ENCODE measurements at places on chromosomes 6 and 20.

- no peak for DNase-seq
These were observed 161.5 kb downstream of the MRPL14 start for GRCh38 chr6:43965628-43966373.

GRCh38 chr20:58046311-58046710 lies 182.1 kb downstream of the ANKRD60 start:
- no peak for DNase-seq

GRCh38 chr20:31706607-31707257 lies 15.9 kb downstream of the BCL2L1 start:
- DNase-seq, result peak; percentile 48

- peak; percentile 76 for DNase-seq
These were observed 91.5 kb upstream of the SASH1 start for GRCh38 chr6:148250975-148251685.

DNA sequence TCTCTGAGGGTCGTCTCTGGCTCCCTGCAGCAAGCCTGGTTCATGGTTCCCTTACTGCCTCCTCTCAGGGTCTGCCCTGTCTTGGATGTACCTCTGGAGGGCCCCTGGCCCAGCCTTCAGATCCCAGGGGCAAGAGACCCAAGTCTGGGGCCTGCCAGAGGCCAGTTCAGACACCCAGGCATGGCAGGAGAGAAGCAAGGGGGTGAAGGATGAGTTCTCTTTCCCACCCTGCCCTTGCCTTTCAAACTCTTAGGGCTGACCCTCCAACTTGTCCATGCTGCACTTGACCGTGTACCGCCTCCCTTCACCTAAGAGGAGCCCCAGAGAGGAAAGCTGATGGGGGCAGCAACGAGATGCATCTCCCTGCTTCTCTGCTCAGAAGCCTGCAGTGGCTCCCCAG lies 4.2 kb downstream of the GDAP1L1 start:
- DNase-seq, result no peak

DNA sequence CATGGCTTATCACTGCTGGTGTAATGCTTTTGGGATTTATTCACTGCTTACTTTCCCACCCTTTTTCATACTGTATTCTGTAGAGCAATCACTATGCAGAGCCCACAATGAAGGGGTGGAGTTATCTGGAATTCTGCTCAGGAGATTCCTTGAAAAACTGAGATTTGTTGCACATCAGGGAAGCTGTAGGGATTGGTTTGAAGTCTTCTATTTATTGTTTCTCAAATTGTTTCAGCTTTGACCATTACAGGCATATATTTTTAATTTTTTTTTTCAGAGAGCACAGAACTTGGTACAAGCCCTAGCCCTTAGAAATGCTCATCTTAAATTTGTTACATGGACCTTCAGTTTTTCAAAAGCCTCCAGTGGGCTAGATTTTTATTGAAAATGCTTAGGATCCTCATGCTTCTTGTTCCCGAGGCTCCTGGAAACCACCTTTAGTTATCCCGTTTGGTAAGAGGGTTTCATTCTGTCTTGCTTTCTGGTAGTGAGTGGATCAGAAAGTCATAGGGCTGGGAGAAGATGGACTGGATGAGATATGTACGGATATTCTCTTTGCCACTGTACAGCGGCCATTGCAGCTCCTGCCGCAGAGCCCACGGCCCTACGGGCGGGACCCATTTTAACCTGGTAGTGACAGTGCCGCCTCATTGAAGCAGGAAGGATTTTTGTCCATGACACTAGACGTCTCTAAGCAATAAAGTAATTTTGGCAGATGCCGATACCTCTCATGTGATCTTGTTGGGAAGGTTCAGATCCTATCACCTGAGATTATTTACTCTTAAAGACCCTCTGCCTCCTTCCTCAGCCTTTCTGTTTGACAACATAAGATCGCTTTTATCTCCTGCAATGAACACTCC lies 45.3 kb upstream of the ZNF184 start:
- no peak for DNase-seq

DNA sequence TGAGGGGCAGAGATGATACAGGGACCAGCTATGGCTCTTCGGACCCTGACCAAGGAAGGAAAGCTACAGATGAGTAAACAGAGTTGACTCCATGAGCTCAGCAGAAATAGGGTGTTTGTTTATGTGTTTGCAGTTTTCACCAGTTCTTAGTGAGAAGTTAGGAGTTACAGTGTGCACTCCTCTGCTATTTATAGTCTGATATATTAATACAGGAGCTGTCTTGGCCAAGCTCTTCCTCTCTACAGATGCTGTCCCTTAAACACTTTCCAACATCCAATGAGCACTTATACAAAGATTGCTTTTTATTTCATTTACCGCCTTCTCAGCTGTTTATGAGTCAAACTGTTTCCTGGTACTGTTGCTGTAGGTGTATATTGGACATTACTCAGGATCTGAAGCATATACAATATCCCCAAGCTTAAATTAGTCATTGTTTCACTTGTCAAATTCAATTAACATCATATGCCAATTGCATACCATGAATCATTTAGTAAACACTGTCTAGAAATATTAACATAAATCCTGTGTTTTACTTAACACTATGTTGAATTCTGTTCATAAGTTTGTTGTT lies 618.0 kb downstream of the PRKN start:
- peak; percentile 44 for DNase-seq

DNA sequence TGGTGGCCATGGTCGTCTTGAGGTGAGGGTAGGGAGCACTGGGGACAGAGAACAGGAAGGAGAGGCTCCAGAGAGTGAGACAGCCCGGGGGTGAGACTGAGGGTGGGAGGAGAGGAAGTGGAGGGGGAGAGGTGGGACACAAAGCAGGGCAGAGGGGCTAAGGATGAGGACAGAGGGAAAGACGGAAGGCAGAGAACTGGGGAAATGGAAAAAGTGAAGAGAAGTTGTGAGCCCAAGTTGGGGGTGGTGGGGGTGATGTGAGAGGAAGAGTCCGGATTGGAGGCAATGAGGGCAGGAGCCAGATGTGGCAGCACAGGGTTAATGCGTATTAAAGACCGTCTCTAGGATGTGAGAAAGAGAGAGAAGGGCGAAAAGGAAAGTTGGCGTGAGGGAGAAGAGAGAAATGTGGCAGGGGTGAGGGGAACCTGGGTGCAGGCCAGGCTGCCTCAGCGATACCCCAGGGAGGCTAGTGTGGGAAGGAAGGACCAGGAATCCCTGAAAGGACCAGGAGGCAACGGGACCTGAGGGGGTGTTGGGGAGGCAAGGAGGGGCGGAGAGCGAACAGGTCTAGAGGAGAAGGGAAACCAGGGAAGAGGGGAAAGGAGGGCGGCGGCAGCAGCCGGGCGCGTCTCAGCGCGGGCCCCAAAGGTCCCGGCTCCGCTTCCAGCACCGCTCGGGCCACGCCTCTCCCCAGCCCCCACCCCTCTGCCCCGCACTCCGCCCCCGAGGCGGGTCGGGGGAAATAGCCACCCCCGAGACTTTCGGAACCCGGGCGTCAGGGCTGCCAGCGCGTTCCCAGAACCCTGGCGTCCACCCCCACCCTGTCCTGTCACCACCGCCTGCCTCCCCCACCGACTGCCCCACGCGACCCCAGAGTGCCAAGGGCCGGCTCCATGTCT lies at the start of gene PPP1R18:
Gene PPP1R18, minus strand, starts transcription at position 637 of the 899 bp plus-strand sequence. Its CDS starts 627 bp downstream, at position 10.
- DNase-seq, result peak; percentile 65
